Inflammatory macrophage (primary cell): ENCODE measurements at places on chromosomes 1 and 21.

- DNase-seq, result peak; percentile 91
Observed at GRCh38 chr1:93878889-93879586, at the start of gene DNTTIP2. TSS of gene DNTTIP2 (minus strand) at chr1:93879206. CDS start at chr1:93879148, 58 bp downstream.

GRCh38 chr1:76006234-76006633 is 68.3 kb upstream of the ST6GALNAC3 start:
- DNase-seq, result no peak

- no peak for DNase-seq
Observed at GRCh38 chr21:45769294-45769693, 125.8 kb downstream of the PCBP3 start.

GRCh38 chr1:91567583-91567982 is 66.9 kb downstream of the CDC7 start:
- DNase-seq, result no peak

- DNase-seq, result no peak
Observed at GRCh38 chr1:173212952-173213491, 5.9 kb upstream of the TNFSF4 start.

DNA sequence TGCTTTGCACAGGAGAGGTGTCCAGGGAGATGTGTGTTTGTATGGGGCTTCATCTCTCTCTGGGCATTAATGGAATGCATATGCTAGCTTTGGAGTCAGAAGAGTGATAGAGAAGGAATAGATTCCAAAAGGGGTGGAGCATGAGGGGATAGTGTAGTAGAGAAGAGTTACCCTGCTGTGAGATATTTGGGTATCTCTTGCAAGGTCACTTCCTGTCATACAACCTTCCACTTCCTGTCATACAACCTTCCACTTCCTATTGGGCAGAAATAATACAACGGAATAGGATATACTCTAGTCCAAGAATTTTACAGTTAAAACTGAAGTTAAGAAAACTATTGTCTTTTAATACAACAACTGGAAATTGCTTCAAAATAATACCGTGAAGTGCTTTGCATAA is 351.8 kb upstream of the FMN2 start:
- no peak for DNase-seq

DNA sequence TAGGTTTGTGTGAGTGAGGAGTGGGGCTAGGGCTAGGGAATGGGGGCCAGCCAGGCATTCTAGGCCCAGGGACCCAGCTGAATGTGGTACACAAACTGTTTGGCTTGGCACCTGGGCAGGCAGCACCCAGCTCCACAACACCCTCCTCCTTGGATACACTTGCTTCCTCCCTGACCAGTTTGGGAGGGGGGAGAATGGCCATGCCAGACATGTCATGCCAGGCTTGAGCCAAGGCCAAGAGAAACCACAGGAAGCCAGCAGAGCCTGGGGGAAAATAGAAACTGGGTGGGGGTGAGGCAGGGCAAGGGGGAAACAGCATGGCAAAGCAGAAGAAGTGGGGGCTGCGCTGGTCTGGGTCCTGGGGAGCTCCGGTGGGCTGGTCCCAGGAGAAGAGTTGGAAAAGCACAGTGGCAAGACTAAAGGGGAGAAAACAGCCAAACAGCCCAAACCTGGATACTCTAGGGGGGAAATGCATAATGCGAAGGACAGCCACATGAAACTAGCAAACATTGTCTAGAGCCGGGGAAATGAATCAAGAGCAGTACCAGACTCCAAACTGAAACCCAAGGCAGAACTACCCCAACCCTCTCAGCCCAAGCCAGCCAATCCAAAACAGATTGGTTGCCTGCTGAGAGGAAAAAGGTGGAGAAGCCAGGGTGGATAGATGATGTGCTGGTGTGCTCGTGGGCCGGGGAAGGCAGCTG is 47.9 kb downstream of the LGR6 start:
- no peak for DNase-seq

- no peak for DNase-seq
Observed at GRCh38 chr1:116147114-116147510, 35.9 kb downstream of the MAB21L3 start.

- no peak for DNase-seq
Observed at GRCh38 chr1:30041741-30042437, 681.5 kb downstream of the MATN1 start.

GRCh38 chr1:56432166-56432971 is 147.0 kb downstream of the PLPP3 start:
- DNase-seq, result no peak

DNA sequence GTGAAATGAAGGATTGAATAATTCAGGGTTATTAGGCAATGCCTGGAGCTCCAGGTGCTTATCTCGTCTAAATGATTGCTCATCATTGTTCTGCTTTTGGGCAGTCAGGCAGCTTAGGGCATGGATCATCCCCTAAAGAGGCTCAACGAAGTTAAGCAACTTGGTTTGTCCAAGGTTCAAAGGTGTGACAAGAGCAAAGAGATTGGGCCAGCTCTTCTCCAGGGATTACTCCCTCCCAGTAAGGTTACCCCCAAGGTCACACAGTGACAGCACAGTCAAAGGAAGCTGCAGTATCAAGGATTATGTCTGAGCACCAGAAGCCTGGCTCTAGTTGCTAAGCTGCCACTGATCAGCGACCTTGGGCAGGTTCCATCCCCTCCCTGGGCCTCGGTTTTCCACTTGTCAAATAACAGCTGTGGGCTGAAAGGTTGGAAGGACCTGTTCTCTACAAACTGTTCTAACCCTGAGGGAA is 6.8 kb downstream of the ETNK2 start:
- DNase-seq, result no peak

DNA sequence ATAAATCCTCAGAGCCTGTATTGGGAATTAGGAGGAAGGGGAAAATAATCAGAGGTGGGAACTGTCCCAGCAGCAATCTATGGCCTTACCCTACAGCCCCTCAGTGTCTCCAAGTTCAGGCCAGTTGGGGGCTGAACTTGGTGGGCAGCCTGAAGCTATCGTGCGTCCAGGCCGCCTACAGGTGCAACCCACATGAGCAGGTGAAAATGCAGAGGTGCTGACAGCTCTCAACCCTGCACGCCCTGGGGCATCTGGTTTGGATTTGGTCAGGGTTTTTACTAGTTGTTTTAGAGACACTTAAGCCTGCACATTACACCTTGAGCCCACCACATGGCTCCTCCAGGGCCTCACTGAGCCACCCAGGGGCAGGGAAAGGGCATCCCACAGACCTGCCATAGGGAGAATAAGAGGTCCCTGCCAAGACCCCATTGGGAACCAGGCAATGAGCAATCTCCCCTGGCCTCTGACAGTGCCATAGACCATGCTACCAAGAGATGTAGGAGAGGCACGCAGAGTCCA is 209.5 kb downstream of the FOXD2 start:
- no peak for DNase-seq

- no peak for DNase-seq
Observed at GRCh38 chr1:15145327-15145726, 8.2 kb upstream of the TMEM51 start.

DNA sequence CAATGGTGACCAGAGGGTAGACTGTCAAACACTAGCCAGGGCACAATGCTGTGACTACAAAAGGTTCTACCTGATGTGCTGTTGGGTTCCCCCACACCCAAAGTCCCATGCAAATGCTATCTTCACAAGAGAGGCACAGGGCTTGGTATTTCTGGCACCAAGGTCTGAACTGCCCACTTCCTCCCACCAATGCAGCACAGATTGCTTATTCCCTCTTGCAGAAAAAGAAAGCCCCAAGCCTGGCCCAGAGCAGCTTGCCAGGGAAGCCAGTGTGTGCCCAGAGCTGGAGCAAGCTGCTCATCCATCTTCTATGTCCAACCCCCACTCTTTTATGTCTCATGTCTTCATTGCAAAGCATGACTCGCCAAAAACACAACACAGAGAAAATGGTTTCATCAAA is 149.4 kb upstream of the CAMK1G start:
- no peak for DNase-seq

- DNase-seq, result no peak
Observed at GRCh38 chr1:199546323-199546722, 481.2 kb upstream of the NR5A2 start.

DNA sequence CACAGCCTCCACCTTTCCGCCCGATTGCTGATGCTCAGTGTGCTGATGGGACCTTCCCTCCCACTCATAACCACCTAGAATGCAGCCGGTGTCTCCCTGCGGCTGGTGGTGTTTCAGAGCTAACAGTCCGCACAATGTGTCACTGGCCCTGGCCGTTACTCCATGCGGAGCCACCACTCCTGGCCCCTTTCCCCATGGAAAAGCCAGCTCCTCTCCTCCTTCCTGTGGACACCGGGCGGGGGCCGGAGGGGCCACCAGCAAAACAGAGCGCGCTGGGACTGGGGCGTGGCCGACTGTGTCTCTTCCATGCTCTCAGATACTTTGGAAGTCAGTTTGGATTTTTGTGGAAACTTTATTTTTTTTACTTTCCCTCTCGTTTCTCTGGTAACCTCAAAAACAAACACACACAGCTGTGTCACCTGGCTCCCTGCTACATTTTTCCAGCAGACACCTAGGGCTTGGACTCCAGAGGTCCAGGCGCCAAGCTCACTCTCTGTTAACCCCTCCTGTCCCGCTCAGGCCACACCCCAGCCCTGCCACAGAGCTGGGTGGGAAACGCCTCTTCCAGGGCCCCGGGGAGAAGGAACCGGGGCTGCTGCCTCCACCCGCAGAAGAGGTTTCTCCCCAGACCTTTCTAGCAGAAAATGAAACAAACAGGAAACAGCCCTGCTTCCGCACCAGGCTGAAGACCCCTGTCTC is 32.5 kb upstream of the COL6A2 start:
- no peak for DNase-seq

- no peak for DNase-seq
Observed at GRCh38 chr1:85884372-85885035, 176.3 kb upstream of the ZNHIT6 start.

GRCh38 chr1:102853701-102854187 is 254.6 kb downstream of the COL11A1 start:
- DNase-seq, result no peak

DNA sequence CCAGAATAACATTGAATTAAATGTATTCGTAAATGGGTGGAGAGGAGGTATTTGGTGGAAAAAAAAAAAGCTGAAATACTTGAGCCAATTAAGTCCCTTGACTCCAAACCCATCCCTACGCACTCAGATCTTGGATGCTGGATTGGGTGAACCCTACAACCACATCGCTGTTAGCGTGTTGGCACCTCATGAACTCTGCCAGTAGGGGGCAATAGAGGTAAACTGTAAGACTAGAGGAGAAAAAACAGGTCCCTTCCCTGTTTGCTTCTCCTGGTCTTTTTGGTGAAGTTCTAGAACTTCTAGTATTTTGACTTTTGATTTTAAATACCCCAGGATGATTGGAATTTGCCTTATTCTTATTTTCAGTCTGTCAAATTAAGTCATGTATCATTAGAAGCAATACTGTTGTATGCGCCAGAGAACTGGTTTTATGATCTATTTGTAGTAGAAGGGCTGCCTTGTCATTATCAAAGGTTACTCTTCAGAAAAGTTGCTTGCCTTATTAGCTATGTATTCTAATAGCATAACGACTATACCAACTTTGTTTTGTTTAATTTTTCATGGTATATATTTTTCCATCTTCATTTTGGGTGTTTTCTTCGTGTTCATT is 1.9 kb upstream of the OR13G1 start:
- peak; percentile 69 for DNase-seq

DNA sequence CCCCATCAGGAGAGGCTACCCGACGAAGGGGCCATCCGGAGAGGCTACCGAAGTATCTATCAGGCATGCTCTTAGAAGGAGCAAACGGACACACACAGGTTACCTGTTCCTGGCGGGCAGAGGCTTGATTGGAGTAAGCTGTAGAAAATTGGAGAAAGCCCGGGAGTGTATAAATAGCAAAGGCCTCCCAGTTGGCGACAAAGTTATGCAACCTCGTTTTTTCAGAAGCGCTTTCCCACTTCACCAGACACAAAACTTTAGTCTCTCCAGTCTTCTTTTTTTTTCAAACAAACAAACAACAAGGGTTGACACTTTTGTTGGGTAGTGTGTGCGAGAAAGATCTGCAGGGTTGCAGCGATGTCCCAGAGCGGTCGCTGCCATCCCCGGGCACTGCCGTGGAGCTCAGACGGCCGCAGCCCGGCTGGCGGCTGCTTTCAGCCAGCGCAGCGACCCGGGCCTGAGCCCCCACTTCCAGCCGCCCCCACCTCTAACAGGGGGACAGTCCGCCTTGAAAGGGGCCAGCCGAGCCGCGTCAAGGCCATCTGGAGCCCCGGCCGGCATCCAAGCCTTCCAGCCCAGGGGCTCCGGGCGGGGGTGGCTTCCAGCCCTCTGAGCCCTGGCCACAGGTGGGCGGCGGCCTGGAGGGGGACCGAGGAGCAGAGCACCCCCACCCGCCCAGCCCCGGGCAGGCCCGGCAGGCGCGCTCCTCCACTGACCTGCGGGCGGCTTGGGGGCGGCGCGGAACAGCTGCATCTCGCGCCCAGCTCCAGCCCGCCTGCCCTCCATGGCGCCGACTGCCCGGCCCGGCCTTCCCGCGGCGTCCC is 616 bp downstream of the MCOLN3 start:
- DNase-seq, result peak; percentile 28

DNA sequence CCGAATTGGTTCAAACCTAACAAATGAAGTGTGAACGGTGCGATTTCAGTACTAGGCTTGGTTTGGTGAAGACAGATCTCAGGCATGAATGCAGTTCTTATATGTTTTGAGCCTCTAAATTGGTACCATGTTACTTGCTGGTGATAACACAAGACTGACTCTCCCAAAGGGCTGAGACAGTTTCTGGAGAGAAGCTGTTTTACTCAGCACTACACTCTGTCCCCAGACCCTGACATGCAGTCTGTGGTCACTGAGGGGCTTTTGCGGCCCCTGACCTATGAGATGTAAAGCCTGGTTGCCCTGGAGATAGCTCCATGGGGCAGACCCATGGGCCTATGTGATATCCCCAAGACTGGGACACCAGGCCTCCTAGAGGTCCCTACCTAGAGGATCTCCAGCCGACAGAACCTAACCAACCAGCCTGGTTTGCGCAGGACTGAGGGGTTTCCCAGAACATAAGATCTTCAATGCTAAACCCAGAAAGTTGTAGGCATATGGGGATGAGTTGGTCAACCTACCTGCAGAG is 19.4 kb upstream of the FOXE3 start:
- DNase-seq, result no peak

- DNase-seq, result no peak
Observed at GRCh38 chr1:207807326-207807689, 55.5 kb downstream of the CD46 start.

GRCh38 chr1:164753521-164754077 is 194.6 kb downstream of the PBX1 start:
- no peak for DNase-seq

GRCh38 chr21:31397515-31397926 is 53.5 kb upstream of the TIAM1 start:
- DNase-seq, result no peak
